Stimulated activated CD8-positive, alpha-beta memory T cell treated with anti-CD3 and anti-CD28 coated beads, Interleukin-7, amount 100 ng/mL, for 1 hour (primary cell): ENCODE measurements at places on chromosomes 1 and 21.

DNA sequence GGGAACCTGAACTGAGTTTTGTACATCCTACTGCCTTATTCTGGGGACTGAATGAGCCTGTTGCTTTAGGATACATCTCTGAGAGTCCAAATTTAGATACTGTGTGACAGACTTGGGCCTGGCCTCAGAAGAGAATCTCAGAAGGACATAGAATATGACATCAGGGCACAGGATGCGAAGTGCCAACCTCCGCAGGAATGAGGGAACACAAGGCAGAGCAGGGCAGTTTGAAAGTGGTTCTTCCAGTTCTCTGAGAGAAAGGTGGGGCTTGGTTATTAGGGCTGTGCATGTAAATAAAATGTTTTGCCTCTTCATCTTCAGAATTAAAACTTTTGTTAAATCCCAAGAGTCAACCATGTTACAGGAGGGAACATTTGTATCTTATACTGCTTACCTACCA is 23.1 kb downstream of the TRAF5 start:
- no peak for DNase-seq

GRCh38 chr1:113567427-113567826 is 177.1 kb downstream of the MAGI3 start:
- no peak for DNase-seq

DNA sequence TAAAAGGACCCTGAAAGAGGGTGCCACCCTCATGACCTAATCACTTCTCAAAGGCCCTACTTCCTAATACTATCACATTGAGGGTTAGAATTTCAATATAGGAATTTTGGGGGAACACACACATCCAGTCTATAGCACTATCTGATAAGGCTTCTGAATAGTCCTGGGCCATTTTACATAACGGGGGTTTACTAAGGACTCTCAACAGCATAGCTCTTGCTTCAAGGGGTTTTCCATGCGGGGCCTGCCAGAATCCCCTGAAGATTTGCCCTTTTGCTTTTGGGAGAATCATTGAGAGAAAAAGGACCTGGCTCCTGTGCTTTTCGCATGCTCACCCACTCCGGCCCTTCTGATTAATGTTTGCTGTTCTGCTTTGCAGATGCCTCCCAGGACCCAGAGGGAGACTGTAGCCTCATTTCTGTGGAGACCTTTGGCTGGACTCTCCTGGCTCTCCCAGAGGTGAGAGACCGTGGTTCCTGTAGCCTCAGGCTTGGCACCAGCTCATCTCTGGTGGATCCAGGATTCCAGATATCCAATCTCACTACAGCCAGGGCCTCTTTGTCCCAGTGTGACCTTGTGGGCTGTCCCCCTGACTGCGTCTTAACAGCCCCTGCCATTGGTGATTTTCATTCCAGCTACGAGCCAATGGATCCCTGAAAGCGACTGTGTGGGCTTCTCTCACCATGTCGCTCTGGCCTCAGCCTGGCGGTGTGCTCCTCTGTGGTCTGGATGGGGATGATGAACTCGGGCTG is 72.6 kb downstream of the DDR2 start:
- no peak for DNase-seq

- no peak for DNase-seq
Measured at GRCh38 chr1:110235834-110236682, 25.9 kb downstream of the KCNC4 start.

GRCh38 chr1:182263706-182264105 is 127.9 kb downstream of the GLUL start:
- DNase-seq, result no peak

DNA sequence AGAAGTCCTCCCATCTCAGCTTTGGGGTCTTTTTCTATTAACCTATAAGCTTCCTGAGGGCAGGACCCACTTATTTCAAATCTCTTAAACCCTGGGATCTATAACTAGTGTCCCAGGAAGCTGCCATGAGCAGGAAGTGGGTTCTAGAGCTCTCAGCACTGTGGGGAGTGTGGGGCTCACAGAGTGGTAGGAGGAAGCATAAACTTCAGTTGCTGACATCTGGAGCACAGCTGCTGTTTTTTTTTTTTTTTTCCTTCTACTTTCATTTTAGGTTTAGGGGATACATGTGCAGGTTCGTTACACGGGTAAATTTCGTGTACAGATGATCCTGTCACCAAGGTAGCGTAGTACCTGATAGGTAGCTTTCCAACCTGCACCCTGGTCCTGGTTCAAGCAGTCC is 59.3 kb downstream of the AK4 start:
- no peak for DNase-seq

DNA sequence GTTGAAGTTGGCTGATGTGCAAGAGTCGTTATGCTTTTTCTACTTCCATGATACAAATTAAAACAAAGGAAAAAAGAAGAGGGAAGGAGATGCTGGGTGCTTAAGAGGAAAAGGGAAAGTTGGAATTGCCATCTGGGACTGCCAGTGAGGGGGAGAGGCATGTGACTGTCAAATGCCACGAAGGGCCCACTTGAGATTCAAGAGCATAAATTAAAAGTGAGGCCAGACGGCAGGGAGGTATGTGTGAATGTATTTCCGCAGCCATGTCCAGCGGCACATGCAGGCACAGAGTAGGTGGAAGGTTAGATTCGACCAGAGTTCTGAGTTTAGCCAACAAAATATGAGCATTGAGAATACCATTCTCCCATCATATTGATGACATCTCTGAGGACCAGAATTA is 32.0 kb downstream of the NFASC start:
- DNase-seq, result no peak

- no peak for DNase-seq
Measured at GRCh38 chr1:20683614-20684013, 22.4 kb upstream of the DDOST start.

DNA sequence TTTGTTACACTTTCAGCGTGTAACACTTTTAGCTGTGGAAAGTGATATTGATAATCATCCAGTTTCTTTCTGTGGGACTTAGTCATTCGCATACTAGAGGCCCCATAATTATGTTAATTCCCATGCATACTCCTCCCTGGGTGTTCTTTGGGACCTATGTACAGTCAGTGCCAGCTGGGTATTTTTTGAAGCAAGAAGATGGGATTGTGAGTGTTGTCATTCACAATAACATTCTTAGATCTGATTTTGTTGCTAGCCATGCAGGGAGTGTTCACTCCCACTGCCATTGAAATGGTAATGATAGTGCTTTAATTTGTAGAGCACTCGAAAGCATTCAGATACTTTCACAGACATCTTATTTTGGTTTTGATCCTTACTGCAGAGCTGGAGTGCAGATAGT is 11.6 kb downstream of the SARS1 start:
- no peak for DNase-seq

GRCh38 chr1:56416495-56416894 is 162.9 kb downstream of the PLPP3 start:
- no peak for DNase-seq

- no peak for DNase-seq
Measured at GRCh38 chr1:4215391-4215790, 315.3 kb upstream of the C1orf174 start.

- DNase-seq, result no peak
Measured at GRCh38 chr1:54607821-54608565, 15.3 kb downstream of the FAM151A start.

DNA sequence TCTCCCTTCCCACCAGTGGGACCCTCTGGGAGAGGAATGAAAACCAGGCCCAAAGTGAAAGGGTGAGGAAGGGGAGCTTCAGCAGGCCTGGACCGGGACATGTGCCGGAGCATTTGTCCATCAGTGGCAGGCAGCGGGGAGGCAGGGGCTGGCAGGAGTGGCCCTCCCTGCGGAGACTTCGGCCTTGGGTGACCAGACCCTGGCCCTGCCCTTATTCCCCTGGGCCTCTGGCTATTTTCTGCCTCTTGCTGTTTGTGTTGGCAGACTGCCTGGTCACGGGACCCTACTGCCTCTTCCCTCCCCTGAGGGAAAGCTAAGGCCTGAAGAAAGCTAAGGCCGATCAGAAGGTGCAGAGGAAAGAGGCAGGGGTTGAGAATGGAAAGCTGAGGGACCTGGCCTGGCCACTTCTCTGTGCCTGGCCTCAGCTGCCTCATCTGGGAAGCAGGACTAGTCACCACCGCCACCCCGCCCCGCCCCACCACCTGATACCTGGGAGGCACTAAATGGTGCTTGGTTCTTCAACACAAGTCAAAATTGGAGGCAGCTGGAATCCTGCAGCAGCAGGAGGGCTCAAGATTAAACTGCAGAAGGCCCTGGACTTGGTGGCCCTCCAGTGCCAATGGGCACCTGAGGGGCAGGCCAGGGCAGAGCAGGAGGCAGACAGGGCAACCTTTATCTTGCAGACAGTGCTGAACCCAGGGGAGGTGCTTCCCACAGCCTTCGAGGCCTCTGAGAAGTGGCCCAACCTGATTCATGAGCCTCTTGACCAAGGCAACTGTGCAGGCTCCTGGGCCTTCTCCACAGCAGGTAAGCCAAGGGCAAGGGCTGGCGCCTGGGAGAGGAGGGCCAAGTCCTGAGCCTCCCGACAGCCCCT is 7.9 kb downstream of the TINAGL1 start:
- no peak for DNase-seq

GRCh38 chr1:76035053-76035452 is 39.5 kb upstream of the ST6GALNAC3 start:
- no peak for DNase-seq

DNA sequence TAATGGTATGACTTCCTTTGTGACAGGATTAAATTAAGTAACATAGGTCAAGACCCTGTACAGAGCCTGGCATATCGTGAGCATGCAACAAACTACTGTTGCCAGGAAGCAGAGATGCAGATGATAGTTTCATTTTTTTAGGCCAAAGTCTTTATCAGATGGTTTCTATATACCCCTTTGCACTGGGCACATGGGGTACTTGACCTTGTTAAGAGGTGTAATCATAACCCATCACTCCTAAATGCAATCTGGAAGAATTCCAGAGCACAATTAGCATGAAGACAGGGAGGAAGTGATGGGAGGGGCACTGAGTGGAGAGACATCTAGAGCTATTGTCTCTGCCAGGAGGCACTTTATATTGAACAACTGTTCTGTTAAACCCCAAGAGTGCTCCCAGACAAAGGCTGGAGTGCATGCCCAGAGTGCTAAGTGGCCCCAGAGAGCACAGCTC is 22.1 kb downstream of the ZBTB17 start:
- no peak for DNase-seq
